CD8-positive, alpha-beta memory T cell (primary cell): ENCODE measurements at places on chromosomes 7 and 10.

DNA sequence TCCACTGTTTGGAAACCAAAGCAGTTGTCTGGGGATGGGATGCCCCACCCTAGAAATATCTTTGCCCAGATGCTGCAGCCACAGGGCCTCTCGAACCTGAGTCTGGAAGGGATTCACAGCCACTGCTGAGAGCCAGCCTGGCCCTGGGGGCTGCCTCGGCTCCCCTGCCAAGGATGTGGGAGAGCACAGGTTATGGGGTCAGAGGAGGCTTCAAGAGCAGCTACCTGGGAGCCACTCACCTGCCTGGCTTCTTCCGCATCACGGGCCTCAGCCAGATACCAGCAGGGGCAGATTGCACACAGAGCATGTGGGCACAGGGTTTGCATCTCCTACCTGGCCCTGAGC lies 5.4 kb upstream of the PWWP2B start:
- no peak for DNase-seq

DNA sequence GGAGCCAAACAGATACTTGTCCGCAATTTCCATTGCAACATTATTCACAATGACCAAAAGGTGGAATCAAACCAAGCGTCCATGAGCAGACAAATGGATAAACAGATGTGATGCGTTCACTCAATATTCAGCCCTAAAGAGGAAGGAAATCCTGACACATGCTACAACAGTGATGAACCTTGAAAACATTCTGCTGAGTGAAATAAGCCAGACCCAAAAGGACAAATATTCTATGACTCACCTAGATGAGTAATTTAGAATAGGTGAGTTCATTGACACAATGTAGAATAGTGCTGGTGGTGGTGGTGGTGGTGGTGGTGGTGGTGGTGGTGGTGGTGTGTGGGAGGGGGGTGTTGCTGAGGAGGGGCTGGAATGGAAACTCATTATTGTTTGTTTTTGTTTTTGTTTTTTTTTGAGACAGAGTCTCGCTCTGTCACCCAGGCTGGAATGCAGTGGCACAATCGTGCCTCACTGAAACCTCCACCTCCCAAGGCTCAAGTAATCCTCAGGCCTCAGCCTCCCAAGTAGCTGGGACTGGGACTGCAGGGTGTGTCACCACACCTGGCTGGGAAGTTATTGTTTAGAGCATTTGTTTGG lies 28.6 kb downstream of the SMKR1 start:
- DNase-seq = no peak

GRCh38 chr10:60896810-60897209 lies 47.2 kb downstream of the RHOBTB1 start:
- no peak for DNase-seq

- DNase-seq = no peak
Observed at GRCh38 chr7:45595809-45596664, 21.9 kb downstream of the ADCY1 start.

- no peak for DNase-seq
Observed at GRCh38 chr10:60942788-60943315, 1.1 kb downstream of the RHOBTB1 start.

DNA sequence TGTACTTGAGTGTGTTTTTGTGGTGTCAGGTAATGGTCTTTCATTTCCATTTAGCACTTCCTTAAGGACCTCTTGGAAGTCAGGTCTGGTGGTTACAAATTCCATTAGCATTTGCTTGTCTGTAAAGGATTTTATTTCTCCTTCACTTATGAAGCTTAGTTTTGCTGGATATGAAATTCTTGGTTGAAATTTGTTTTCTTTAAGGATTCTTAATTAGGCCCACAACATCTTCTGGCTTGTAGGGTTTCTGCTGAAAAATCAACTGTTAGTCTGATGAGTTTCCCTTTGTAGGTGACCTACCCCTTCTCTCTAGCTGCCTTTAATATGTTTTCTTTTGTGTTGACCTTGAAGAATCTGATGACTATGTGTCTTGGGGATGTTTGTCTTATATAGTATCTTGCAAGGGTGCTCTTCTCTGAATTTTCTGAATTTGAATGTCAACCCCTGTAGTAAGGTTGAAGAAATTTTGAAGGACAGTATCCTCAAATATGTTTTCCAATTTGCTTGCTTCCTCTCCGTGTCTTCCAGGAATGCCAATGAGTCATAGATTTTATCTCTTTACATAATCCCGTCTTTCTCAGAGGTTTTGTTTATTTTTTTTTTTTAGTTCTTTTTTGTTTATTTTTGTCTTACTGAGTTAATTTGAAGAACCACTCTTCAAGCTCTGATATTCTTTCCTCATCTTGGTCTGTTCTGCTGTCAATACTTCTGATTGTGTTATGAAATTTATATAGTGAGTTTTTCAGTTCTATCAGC lies 70.2 kb downstream of the SLC39A12 start:
- DNase-seq = no peak

- no peak for DNase-seq
Observed at GRCh38 chr10:113735913-113736312, 15.6 kb upstream of the PLEKHS1 start.

GRCh38 chr7:54662701-54663100 lies 96.3 kb downstream of the SEC61G start:
- DNase-seq = no peak

DNA sequence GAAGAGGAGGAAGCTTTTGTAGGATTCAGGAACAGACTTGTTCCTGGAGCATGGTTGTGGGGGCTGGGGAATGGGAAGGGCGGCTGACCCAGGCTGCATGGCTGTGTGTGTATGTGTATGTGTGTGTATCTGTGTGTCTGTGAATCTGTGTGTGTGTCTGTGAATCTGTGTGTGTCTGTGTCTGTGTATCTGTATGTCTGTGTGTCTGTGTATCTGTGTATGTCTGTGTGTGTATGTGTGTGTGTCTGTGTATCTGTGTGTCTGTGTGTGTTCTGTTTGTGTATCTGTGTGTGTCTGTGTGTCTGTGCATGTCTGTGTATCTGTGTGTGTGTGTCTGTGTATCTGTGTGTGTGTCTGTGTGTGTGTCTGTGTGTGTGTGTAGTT lies 6.6 kb upstream of the STX1A start:
- no peak for DNase-seq

GRCh38 chr7:154587792-154588191 lies 415.1 kb downstream of the PAXIP1 start:
- DNase-seq = no peak
